ENCODE measurements at places on chromosomes 13 and 19. TPM values are rescaled to one million over a fixed set of nuclear protein-coding genes. Genes with fewer than 3 reads are reported as not detected.

YJU2 gene
- polyA plus RNA-seq: 16.6 TPM

DNA sequence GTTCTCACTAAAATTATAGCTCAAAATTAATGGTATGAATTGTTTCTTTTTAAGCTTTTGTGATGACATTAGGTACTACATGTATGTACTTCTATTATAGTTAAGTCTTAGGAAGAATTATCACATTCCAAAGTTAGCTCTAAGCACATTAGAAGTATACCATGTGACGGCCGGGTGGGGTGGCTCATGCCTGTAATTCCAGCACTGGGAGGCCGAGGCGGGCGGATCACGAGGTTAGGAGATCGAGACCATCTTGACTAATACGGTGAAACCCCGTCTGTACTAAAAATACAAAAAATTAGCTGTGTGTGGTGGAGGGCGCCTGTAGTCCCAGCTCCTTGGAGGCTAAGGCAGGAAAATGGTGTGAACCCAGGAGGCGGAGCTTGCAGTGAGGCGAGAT, 1265.1 kb upstream of the SPRY2 start:
- DNase-seq: no peak

DNA sequence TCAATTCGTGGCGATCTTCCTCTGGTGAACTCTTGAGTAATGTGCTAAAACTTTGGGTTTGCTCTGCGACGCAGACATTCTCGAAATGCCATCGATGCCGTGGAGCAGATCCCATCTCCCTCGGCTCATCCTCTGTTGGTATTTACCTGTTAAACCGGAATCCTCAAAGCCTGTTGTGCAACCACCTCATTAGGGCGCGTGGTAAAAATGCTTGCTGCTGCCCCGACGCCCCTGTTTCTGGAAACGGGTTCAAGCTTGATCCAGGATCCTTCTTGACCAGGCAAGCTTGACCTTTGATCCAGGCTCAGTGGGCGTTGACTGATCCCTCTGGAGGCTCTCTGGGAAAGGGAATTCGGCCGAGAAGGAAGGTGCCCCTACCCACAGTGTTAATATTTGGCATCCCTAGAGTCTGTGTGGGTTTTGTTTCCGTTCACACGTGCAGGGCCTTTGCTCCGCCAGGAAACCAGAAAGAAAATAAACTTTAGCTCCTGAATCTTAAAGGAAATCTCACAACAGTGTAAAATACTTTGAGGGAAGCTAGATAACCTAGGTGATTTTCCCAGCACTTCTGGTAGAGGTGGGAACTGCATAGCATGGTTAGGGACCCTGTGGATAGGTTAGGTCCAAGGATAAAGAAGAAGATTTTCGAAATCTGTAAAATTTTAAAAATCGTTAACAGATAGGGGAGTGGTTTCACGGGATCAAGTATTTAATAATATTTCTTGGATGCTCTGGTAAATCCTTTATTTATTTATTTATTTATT, 1.1 kb downstream of the LSM14A start:
- DNase-seq: peak; percentile 64

C13orf42 gene
- polyA plus RNA-seq: 0.57 TPM

- no peak for DNase-seq
These were observed 66.5 kb upstream of the USPL1 start for GRCh38 chr13:30551189-30551588.

DNA sequence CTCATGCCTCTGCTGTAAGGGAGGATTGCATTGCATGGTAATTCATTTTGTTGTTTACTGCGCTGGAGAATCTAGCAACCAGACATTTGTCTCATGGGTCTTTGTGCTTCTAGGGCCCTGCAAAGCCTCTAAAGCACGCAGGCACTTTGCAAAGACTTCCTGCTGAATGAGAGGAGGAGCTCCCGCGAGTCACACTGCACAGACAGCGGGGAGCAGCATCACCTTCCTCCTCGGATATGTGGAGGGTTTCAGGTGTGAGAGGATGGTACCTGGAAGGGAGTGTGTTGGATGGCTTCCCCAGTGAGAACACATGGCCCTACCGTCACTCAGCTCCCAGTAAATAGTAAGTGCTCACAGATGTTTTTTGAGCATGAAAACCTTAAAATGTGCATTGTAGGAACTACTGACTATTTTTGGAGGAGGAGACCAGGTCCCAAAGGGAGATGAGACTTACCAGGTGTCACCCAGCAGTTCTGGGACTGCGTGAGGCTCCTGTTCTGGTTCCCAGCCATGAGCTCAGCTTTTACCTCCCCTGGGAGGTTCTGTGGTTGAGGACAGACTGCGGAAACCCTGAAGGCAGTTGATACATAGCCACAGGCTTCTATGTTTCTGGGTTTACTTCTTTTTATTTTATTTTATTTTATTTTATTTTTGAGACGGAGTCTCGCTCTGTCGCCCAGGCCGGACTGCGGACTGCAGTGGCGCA, 278.0 kb downstream of the FGF9 start:
- DNase-seq: no peak

GRCh38 chr13:30654430-30654829, 36.7 kb downstream of the USPL1 start:
- DNase-seq: no peak

LIG4 gene
- 21.0 TPM for polyA plus RNA-seq

DNA sequence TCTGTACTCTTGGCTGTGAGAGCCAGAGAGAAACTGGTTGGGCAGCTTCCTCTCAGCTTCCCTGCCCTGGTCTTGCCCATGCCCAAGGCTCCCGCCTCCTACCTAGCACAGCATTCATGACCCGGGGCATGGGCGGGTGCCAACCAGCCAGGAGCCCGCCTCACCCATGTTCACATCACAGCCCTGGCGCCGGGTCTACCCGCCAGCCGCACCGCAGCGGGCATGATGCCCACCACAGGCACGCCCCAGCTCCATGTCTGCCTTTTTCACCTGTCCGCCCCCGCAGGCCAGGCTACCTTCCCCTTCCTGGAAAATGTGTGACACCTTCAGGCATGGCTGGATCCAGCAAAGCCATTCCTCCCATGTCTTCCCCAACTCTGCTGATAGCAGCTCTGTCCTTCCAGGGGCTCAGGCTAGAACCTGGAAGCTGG, 42.1 kb downstream of the PTPRS start:
- no peak for DNase-seq

ZNF540 gene
- polyA plus RNA-seq: 7.3 TPM

GRCh38 chr19:2627855-2628254, 74.6 kb downstream of the GNG7 start:
- DNase-seq: no peak

ZNF93 gene
- 23.1 TPM for polyA plus RNA-seq

DNA sequence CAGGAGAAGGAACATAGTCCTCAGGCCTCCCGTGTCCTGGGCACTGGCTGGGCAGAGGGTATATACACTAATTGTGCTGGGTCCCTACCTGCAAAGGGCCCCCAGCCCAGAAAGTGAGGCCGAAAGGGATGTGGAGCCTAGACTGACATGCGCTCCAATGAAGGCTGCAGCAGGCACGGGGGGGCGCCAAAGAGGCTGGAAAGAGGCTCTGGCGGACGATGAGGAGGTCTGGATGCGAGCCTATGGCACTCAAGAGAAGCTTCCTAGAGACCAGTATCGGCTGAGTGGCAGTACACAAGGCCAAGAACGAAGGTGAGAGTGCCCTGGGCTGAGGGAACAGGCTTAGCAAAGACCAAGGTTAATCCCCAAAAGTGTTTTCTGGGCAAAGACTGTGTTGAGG, 16.6 kb downstream of the VRK3 start:
- DNase-seq: no peak

DNA sequence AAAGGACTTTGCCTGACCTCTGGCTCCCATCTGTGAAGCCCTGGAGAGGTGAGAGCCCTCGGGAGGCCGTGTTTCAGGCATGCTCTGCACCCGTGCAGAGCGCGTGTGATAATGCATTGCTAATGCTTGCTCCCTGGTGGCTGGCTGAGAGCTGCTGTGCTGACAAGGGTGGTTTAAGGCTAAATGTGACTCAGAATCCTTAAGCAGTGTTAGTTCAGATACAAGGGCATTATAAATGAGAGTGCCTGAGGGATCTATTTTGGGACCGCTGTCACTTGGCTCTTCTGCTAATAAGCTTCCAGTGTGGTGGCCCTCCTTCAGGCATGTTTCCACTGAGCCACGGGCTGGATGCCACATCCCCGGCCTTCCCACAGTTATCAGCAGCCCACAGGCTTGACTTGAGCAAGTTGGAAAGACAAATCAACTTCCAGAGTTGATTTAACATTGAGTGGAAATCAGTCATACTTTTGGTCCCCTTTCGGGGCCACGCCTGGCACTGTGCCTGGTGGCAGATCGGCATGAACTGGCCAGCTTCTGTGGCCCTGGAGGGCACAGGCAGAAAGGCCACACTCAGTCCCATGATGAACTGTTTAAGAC, 17.0 kb downstream of the ALOX5AP start:
- no peak for DNase-seq

- no peak for DNase-seq
These were observed 143.8 kb upstream of the ZNF507 start for GRCh38 chr19:32201636-32202051.

MAP4K1 gene
- polyA plus RNA-seq: 3.9 TPM

GRCh38 chr19:31214997-31215396, 134.2 kb downstream of the TSHZ3 start:
- DNase-seq: no peak

GRCh38 chr13:27981006-27981708, 7.3 kb downstream of the URAD start:
- DNase-seq: no peak

GRCh38 chr19:52948025-52948770, 14.5 kb downstream of the ZNF816 start:
- DNase-seq: no peak

CGB5 gene
- polyA plus RNA-seq: not detected

DNA sequence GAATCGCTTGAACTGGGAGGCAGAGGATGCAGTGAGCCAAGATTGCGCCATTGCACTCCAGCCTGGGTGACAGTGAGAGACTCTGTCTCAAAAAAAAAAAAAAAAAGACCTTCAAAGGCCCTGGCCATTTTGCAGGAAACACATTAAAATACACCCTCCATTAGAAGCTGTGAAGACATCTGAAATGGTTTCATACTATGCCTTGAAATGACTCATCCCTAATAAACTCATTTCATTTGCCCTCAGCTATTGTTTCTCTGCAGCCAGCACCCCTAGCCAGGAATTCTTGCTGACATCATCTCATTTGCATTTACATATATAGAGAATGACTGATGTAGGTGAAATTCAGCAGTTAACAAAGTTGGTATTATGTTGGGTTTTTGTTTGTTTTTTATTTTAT, 8.7 kb downstream of the EML2 start:
- DNase-seq: no peak

GRCh38 chr13:39297664-39298171, 259.5 kb downstream of the NHLRC3 start:
- DNase-seq: no peak

ZNF69 gene
- 32.2 TPM for polyA plus RNA-seq

GRCh38 chr19:35521124-35521743, 6.9 kb downstream of the SBSN start:
- no peak for DNase-seq

SLC17A7 gene
- 0.43 TPM for polyA plus RNA-seq

DNA sequence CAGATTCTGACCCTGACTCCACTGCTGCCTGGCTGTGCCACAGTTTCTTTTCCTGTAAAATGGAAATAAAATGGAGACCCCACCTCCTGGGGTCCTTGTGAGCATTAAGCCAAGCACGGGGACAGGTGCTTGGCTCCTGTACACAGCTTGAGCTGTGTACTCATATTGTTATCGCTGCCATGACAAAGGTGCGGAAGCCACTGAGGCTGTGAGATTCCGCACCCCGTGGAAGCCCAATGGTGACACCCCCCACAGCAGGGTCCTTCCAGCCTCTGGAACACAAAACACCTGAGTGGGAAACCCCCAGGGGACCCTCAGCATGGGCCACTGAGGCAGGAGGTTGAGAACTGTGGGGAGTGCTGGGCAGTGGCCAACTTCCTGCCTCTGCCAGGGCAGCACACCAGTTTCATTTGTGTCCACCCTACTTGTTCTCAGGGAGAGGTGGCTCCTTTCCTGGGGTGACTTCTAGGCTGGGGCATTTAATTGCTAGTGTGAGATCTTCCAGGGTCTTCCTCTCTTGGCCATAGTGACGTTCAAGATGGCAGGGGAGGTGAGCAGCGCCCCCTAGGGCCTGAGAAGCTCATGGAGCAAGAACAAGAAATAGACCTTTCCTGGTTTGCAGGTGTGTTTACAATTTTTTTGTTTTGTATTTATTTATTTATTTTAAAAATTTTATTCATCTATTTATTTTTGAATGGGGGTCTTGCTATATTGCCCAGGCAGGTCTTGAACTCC, 5.4 kb upstream of the JSRP1 start:
- no peak for DNase-seq
